ENCODE measurements at places on chromosomes 6 and 20.

DNA sequence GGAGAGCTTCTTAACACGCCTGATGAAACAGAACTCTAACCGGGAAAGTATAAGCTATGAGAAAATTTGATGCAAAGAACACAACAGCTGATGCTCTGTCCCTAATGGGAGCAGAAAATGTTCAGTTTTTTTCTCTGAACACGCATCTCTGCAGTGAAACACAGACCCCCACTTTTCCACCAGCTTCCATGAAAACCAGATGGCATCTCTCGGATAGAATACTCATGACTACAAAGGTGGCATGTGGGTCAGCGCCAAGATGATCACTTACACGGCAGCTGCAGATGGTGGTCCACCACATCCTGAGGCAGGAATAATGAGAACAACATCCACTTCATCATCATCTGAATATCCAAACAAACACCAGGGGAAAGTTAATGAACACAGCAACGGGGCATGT, 85.2 kb upstream of the CNR1 start:
- no peak for DNase-seq

- DNase-seq: no peak
Measured at GRCh38 chr20:1206366-1207148, 3.3 kb downstream of the C20orf202 start.

- no peak for DNase-seq
Measured at GRCh38 chr20:21156266-21156665, 30.4 kb downstream of the KIZ start.

- DNase-seq: no peak
Measured at GRCh38 chr6:112027942-112028674, 25.8 kb upstream of the CCN6 start.

GRCh38 chr20:55800552-55801245, 204.6 kb downstream of the CBLN4 start:
- no peak for DNase-seq

GRCh38 chr6:50128420-50129005, 78.8 kb upstream of the DEFB112 start:
- no peak for DNase-seq

- DNase-seq: no peak
Measured at GRCh38 chr6:92944132-92944531, 475.2 kb downstream of the EPHA7 start.

GRCh38 chr6:112289038-112289566, 34.7 kb upstream of the LAMA4 start:
- DNase-seq: no peak

DNA sequence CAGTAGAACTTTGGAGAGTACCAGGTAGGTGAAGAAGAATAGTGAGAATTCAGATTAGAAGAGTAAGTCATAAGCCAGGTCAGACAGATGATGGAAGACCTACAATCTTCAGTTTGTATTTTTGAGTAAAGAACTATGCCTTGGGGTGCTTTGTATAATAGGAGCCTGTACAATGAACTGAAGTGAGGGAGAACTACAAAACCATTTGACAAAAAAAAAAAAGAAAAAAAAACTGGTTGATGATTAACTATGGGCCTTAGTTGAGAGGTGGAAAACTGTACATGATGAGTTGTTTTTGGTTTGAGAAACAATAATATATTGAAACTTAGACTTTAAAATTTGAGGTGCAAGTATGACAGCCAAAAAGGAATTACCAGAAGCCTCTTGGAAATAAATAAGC, 25.7 kb downstream of the VTA1 start:
- no peak for DNase-seq

DNA sequence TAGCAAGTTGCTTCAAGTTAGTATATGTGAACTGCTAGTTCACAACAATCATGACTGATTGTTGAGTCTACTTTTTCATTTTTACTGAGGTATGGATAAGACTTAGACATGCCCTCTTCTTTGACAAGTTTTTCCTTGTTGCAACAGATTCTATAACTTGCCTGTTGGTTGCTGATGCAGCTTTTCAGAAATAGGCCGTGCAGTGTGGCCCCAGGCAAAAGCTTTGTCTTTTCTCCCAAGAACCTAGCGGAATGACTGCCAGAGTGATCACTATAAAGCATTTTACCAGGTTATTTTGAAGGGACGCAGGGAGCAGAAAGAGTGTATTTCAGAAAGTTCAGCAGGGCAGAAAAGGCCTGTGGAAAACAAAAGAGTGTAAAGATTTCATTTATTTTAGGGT, 16.0 kb downstream of the HECA start:
- DNase-seq: no peak

DNA sequence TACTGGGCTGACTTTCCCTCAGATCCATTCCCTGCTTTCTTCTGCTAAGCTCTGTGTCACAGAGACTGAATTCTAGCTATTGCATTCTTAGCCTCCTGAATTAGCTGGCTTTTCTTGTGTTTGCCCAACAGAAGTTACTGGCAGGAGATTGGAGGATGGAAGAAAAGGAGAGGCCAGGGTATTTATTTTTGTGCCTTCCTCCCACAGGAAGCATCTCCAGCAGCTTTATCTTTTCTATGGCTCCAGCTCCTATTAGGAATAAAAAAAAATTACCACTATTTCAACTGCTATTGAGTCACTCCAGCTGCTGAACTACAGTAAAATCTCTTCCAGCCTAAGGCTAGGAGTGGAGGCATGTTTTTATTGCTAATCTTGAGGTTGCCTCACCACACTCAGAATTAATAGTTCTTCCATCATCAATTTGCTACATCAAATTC, 492.4 kb downstream of the RFPL4B start:
- no peak for DNase-seq

GRCh38 chr20:53170196-53170595, 198.0 kb downstream of the TSHZ2 start:
- DNase-seq: no peak

GRCh38 chr6:137693711-137694110, 173.3 kb upstream of the TNFAIP3 start:
- DNase-seq: no peak

GRCh38 chr6:37705239-37706051, 7.8 kb upstream of the MDGA1 start:
- DNase-seq: peak; percentile 67

GRCh38 chr6:129393654-129394053, 316.3 kb downstream of the ARHGAP18 start:
- DNase-seq: no peak

DNA sequence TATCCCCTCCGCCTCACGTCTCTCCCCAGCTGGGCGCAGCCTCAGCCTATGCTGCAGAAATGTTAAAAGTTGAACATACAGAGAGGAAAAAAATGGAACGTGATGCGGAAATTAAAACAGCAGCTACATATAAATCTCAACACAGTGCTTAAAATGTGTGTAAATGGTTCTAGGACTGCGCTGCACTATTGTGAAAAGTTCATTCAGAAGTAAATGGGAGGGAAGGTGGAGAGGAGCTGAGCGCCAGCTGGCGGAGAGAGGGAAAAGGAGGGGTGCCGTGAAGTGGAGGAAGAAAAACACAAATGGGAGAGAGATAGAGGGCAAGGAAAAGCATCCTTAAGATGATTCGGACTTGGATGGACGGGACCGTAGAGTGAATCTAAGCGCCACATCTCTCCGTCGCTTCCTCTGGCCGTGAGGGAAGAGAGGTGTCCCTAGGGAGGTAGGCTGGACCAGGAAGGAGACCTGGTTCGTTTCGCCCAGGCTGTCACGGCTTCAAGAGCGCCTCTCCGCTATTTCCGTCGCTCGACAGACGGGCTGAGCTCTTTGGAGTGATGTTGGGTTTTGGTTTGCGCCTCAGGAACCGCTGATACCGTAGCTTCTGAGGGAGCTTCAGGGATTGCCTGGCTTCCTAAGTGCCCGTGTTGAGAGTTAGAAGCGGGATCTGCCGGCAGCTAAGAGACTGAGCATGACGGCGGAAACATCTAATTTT, 113.7 kb downstream of the TRIM27 start:
- DNase-seq: no peak

- DNase-seq: no peak
Measured at GRCh38 chr20:32034581-32035425, 17.2 kb upstream of the HCK start.

DNA sequence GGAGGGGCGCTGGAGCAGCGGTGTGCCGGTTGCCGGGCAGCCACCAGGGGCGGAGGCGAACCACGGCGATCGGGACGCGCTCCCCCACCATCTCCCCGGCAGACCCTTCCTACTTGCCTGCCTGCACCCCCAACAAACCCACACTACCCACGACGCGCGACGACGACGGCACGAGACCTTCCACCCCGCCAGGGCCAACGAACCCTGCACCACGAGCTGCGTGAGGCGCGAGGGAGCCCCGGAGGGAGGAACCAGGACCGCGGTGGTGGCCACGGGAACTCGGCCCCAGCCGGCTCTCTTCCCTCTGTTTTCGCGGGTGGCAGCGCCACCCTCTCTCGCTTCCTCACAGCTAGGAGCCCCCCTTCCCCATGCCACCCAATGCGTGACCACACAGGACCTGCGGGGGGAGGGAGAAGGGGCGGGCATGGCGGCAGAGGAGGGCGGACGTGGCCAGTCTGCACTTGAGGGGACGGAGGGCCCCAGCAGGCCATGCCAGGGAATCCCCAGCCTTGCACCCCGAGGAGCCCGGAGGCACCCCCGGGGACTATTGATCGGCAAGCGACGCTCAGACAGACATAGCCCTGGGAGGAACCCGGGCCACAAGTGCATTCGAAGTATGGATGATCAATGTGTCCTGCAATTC, 1516.4 kb upstream of the DEFB115 start:
- DNase-seq: no peak

- no peak for DNase-seq
Measured at GRCh38 chr20:50758469-50758868, 27.1 kb downstream of the PARD6B start.

DNA sequence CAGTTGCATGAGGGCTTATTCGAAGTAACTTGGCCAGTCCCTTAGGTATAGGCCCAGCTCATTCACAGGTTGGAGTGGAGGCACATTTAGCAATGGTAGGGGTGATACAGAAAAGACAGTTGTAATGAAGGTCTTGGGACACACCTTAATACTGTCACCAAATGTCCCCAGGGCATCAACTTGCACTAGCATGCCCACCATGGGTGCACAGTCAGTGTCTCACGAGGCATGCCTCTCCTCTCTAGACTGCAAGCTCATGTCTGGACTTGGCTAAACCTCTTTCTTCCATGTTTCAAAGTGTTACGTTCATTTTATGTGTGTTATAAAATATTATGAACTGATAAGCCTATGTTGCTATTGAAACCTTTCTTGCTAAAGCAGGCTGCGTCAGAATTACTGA, 124.0 kb upstream of the ECI2 start:
- no peak for DNase-seq

GRCh38 chr20:15375836-15376235, 1038.4 kb upstream of the FLRT3 start:
- no peak for DNase-seq

GRCh38 chr6:135798751-135799515, 52.6 kb upstream of the PDE7B start:
- DNase-seq: no peak

DNA sequence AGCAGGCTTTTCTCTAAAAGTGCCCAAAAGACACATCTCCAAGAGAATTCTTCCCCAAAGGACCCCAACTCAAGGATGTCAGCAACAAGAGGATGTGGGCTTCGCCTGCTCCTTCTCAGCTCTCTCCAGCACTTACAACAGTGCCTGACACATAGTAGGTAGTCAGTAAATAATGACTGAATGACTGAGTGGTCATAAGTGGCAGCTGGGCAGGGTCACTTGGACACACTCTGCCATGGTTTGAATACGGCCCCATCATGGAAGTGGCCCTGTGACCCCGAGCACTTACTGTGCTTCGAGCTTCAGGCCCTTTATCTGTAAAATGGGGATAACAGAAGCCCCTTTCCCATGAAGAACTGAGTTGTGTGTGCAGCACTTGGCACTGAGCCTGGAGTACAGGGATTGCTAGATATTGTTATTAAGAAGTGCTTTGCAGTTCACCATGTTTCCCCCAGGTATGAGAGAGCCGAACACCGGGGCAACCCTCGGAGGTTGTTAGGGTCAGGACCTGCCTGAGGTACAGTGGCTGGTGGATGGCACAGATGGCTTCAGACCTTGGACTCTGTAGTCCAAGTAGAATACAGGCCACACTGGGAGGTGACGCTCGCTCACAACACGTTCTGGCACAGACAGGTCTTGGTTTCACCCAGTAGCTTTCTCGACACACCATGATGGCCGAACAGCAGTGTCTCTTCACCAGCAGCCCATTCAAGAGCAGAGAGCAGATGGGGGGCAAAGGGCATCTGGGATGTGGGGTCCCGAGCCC, 56.0 kb downstream of the NOL4L start:
- no peak for DNase-seq

- DNase-seq: no peak
Measured at GRCh38 chr20:24673678-24674570, 204.5 kb downstream of the SYNDIG1 start.

GRCh38 chr20:9300080-9300479, 214.3 kb upstream of the LAMP5 start:
- no peak for DNase-seq

DNA sequence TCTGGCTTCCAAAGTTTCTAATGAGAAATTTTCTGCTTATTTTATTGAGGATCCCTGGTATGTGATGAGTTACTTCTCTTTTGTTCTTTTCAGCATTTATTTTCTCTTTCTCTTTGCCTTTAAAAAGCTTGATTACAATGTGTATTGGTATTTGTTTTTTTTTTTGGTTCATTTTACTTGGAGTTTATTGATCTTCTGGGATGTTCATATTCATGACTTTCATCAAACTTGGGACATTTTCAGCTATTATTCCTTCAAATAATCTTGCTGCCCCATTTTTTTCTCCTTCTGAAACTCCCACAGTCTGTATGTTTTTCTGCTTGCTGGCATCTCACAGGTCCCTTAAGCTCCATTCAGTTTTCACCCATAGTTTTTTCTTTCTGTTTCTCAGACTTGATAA, 102.4 kb downstream of the PRDM13 start:
- DNase-seq: no peak

GRCh38 chr6:25142506-25142905, 136.7 kb upstream of the CARMIL1 start:
- DNase-seq: no peak

- no peak for DNase-seq
Measured at GRCh38 chr6:130229645-130230044, 6.9 kb upstream of the SAMD3 start.

- DNase-seq: no peak
Measured at GRCh38 chr6:70901324-70901723, 55.5 kb downstream of the B3GAT2 start.

DNA sequence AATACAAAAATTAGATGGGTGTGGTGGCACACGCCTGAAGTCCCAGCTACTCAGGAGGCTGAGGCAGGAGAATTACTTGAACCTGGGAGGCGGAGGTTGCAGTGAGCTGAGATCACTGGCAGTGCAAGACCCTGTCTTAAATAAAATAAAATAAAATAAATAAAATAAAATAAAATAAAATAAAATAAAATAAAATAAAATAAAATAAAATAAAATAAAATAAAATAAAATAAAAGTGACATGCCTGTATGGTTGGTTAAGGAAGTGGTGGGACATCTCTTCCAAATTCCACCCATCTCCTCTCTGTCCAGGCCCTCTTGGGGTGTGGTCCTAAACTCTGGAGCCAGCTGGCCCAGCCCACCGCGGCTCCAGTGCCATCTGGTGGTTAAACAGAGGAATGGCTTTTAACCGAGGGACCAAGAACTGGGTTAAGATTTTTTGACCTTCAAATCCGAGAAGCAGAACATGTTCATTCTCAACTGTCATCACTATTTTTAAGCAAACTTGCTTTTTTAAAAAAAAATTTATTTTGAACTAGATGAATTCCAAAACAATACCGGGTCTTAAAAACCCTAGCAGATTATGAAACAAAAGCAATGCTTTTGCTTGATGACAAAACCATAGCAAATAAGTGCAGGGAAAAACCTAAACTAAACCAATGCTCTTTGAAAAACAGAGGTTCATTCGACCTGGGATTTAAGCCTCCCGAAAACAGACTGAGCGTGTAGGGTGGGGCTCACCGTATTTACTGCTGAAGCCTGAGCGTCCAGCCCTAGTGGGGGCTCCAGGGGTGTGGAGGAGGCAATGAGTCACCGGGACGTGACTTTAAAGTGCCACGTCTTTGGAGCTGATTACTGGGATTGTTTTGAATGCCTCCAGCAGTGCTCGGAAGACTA, 68.8 kb downstream of the CDC5L start:
- peak; percentile 35 for DNase-seq
